ENCODE measurements at places on chromosomes 3 and 15. TPM values are rescaled to one million over a fixed set of nuclear protein-coding genes. Genes with fewer than 3 reads are reported as not detected.

DNA sequence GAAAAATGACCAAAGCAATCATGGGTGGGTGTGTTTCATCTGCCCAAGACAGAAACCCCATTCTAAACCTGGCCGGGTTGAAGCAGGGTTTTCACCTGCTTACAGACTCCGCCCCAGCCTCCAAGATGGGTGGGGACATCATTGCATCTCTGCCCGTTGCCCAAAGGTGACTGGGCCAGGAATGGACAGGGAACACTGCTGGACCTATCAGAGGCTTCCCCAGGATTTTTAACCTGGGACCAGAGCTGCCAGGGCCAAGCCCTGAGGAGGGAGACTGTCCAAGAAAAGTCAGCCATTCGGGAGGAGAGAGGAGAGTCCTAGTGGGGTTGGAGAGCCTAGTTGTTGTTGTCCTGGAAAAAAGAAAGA lies 109.7 kb upstream of the ALDH1A3 start:
- DNase-seq = no peak

GRCh38 chr3:134903837-134904236 lies 108.8 kb downstream of the EPHB1 start:
- DNase-seq = no peak

ANKUB1 gene
- total RNA-seq = not detected

SPINK8 gene
- total RNA-seq = not detected

PRKCD gene
- 43.8 TPM for total RNA-seq

A4GNT gene
- total RNA-seq = not detected

SH3GL3 gene
- not detected for total RNA-seq

DNA sequence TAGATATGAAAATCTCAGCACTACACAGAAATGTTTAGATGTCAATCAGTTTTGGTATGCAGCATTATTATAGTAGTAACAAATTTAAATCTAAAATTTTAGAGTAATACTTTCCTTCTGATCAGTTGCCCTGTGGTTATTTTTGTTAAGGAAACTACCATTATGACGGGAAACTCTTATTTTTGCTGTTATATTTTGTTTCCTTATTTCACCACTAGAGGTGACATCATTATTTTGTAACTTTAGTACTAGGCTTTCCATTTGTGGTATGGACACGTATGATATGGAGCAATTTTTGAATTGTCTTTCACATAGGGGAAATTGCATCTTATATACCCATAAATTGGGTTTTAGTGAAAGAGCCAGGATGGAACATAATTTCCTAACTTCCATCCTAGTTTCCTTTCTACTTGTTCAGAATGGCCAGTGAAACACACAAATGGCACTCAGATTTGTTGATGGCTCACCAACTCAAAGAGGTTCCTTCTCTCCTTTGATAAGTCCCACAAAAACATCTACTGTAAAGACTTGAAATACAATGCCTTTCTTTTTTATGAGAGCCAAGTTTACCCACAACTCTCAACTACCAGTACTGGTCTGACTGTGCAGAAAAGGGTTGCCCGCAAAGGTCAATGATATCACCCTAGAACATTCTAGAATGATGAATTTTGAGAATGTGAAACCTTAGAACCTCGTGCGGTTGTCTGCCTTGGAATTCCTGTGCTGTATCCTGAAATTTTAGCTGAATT lies 19.4 kb upstream of the PPP4R2 start:
- no peak for DNase-seq

P2RY12 gene
- total RNA-seq = not detected

DNA sequence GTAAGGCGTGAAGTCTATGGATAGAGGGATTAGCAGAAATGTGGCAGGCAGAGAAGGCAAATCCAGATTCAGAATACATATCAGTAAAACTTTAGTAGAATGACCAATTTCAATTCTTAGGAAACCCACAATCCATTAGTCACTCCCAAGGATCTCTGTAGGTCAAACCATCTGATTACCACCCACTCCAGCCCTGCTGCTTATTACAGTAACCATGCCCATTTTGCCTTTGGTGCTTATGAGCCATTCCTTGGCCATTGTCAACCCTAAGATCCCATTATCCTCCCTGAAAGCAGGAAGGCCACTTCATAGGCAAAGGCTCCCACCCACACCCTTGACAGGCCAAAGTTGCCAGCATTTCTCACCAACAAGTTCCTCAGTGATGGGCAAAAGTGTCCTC lies 5.1 kb upstream of the KLHL40 start:
- no peak for DNase-seq

- no peak for DNase-seq
These were observed 39.3 kb upstream of the UTS2B start for GRCh38 chr3:191369616-191370010.

CYP8B1 gene
- not detected for total RNA-seq

GJD2 gene
- not detected for total RNA-seq

GATA2 gene
- 8.2 TPM for total RNA-seq

GRCh38 chr15:80709542-80709941 lies 14.4 kb downstream of the ABHD17C start:
- peak; percentile 81 for DNase-seq

GRCh38 chr3:100354850-100355249 lies 20.3 kb downstream of the NIT2 start:
- no peak for DNase-seq

DNA sequence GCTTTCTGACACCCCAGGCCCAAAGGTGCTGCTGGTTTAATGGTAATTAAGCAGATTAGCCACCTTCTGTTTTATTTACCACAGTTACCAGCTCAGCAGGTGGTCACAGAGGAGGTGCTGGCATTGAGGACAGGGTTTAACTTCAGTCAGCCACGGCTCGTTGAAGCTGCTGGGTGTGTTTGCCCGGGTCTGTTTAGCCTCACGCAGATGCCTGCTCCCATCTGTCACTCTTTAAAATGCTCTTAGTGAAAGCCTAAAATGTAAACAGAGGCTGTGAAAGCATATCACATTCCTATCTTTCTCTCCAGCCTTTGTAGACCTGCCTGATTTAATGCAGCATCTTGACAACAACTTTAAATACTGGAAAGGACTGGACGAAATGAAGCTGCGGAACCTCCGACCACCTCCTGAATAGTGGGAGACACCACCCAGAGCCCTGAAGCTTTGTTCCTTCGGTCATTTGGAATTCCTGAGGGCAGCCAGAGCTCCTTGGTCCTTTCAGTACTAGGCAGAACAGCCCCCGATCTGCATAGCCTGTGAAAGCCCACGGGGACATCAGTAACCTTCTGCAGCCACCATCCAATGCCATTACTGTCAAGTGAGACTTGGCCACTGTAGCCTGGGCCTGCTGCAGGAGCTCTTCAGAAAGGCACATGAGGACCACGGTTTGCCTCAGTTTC lies 156.0 kb downstream of the PDE8A start:
- no peak for DNase-seq

DNA sequence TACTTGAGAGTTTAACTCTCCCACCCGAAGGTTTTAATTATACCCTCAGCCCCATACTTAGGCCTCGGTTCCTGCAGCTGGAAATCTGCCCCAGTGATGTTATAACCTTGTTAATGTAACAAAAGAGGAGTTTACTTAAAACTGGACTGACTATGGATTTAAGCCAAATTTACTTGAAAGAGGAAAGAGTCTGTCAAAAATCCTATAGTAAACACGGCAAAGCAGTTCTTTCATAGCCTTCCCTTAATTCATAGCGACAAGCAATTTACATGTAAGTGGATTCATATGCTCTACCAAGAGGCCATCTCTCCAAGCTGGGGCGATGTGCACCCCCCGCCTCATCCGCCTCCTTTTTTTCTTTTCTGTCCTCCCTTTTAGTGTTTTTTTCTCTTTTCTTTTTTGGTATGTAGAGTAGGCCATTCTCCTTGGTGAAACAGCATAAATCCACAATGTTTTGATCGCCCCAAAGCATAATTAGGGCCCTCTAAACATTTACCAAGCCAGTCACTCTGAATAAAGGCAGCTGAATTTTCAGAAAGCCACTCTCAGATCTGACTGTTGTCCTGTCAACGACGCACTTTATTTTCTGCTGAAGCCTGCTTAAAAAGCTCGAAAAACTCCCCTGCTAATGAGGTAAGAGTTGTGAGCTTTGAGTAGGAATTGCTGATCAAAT lies 373.1 kb upstream of the WNT5A start:
- DNase-seq = no peak

DNA sequence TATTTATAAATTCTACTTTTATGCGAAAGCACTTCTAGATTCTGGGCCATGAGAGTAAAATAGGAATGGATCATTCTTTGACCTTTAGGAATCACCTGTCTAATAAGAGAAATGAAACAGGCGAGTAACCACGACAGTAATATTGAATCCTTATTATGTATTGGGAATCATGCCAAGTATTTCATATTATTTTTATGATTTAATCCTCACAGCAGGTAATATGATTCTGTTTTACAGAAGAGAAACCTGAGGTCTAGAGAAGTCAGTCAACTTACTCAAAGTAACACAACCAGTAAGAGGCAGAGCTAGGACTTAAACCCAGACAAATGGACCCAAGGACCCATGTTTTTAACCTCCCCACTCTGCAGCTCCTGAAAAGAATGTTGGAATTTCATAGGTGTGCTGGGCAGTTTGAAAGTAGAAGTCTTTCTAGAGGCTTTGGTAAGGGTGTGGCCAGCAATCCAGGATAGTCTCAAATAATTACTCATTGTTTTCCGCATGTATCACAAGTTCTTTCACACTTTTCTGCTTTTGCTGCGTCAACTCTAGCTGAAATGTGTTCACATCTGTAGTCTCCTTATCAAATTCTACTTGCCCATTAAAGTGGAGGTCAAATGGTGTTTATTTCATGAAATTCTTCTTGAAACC lies 181.7 kb downstream of the TPRG1 start:
- DNase-seq = no peak

DNA sequence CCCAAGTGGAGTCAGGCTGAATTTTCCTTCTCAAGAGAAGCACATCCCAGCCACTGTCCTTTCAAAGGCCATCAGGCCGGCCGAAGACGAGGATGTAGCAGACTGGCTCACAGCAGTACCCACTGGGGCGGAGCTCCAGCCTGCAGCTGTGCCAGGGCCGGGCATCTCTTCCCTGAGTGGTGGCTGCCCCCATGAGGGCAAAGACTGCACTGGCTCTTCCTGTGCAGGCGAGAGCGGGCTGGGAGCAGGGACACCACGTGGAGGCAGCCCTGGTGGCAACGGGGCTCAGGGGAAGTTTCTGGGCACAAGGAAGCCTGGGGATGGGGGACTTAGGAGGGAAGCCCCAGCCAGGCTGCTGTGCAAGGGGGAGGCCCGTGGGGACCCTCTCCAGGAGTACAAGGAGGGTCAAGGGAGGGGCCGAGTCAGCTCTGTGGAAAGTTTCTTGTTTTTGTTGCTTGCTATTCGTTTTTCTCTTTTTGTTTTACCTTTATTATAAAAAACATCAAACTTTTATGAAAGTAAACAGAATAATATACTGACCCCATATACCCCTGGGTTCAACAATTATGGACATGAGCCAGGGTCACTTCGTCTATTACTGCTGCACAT lies 66.1 kb downstream of the RPN1 start:
- peak; percentile 61 for DNase-seq

DNA sequence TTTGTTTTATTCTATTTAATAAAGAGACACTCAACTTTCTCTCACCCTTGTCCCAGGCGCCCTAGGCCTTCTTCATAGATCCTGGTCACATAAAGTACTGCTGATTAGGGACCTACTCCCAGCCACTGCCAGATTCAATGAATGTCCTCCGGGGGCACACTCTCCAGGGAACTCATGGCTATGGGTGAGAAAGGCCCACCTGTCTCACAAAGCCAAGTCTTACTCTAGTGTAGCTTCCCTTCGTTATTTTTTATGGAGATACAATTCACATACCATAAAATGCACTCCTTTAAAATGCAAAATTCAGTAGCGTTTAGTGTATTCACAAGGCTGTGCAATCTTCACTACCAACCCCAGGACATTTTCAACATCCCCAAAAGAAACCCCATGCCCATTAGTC lies 87.8 kb downstream of the ADCY5 start:
- no peak for DNase-seq

GPR62 gene
- not detected for total RNA-seq

DNA sequence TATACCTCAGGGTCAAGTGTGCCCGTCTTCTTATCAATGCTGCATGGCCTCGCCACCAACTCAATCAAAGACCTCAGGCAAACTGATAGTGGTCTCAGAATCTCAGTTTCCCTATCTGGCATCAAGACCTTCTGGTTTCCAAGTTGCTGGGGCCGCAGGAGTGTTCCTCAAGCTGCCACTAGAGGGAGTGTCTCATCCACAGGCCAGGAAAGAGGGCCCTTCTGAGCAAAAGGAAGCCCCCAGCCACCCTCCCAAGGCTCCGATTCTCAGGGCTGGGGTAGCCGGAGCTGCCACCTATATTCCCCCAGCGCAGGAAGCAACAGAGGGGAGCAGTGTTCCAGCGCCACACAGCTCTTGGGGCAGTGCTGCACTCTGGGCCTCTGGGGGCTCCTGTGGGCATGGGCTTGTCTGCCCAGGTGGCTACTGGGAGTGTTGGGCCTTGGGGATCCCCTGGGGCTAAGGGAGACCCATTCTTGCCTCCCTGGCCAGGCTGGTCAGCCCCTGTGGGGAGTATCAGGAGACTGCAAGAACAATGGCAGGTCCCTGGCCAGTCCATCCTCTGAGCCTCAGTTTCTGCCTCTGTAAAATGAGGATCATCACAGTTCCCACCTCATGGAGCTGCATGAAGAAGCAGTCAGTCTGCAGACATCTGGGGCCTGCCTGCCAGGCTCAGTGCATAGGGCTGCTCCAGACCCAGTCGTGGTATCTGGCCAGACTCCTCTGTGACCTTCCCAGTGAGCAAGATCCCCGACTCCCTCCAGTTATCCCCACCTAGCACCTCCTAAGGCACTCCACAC lies 23.4 kb upstream of the SEC13 start:
- peak; percentile 37 for DNase-seq

- DNase-seq = no peak
These were observed 82.7 kb upstream of the CHD2 start for GRCh38 chr15:92817339-92817886.

C3orf85 gene
- 14.8 TPM for total RNA-seq

TIGIT gene
- total RNA-seq = 1.2 TPM

DNA sequence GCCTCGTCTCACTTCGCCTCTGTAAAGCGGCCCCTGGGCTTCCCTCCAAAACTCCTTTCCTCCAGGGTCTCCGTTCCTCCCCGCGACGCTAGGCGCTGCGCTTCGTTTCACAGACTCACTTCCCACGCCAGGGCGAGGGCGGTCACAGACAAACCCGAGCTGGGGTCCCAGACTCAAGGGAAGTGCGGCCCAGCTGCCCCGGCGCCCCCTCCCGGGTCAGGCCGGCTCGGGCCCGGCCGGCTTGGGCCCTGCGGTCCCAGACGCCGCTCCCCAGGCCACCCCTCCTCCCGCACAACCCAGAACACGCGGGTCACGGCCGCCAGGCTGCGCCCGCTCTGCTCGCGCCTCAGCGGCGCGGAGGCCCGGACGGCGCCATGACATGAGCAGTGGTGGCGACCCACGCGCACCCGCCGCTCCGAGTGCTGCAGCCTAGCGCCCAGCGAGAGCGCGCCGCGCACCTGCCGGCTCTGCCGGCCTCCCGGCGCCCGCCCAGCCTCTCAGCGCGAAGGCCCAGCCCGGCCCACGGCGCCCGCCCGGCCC lies 547 bp downstream of the NUP210 start:
- peak; percentile 41 for DNase-seq

DNA sequence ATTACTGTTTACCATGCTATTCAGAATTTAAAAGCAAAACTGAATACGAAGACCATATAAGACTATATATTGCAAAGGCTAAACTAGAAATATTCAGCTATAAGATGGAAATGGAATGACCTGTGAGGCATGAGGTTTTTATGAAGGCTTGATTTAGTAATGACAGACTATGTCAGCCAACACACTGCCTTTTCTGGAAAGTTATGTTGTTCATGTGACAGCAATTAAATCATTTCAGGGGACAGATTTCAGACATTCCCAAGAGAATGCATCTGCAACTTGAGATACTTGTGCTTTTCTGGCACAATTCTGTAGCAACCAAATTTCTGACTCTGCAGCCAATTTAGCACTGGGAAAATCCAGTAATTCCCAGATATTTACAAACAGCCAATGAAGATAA lies 8.6 kb upstream of the GATM start:
- DNase-seq = no peak

GRCh38 chr15:89367485-89368451 lies 33.1 kb upstream of the POLG start:
- DNase-seq = no peak

Data from transverse colon (tissue), 4 donors.